Psoas muscle (tissue), 8 donors: ENCODE measurements at places on chromosomes 1 and 21. TPM values are rescaled to one million over a fixed set of nuclear protein-coding genes. Genes with fewer than 3 reads are reported as not detected.

GRCh38 chr1:188420177-188420576 is 1591.4 kb downstream of the PLA2G4A start:
- no peak overlapping the region for H3K27ac ChIP-seq
- H3K36me3 ChIP-seq, result no peaks in the 10 kb centered on the region
- no peaks in the 10 kb centered on the region for H3K4me1 ChIP-seq
- no peak overlapping the region for H3K4me3 ChIP-seq
- no peaks in the 10 kb centered on the region for H3K27me3 ChIP-seq
- no peak for DNase-seq

DNA sequence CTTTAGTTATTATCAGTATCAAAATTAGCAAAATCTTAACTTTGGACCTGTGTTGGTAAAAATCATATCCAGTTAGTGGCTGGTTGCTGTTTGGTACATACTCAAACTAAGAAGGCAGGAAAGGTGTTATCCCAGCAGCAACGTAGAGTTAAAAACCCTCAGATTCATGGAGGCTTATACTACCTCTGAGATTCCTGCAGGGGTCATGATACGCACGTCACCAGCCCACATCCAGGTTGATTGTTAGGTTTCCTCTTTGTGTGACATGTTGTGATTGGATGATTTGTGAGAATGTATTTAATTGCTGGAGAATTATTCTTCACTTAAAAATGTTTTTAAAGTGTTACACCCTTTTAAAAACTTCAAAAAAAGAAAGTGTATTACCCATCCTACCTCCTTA is 423.3 kb upstream of the ADGRL2 start:
- no peak overlapping the region for H3K27ac ChIP-seq
- H3K27me3 ChIP-seq, result no peaks in the 10 kb centered on the region
- DNase-seq, result no peak
- no peak overlapping the region for H3K4me3 ChIP-seq
- no peaks in the 10 kb centered on the region for H3K4me1 ChIP-seq
- H3K36me3 ChIP-seq, result no peaks in the 10 kb centered on the region

DNA sequence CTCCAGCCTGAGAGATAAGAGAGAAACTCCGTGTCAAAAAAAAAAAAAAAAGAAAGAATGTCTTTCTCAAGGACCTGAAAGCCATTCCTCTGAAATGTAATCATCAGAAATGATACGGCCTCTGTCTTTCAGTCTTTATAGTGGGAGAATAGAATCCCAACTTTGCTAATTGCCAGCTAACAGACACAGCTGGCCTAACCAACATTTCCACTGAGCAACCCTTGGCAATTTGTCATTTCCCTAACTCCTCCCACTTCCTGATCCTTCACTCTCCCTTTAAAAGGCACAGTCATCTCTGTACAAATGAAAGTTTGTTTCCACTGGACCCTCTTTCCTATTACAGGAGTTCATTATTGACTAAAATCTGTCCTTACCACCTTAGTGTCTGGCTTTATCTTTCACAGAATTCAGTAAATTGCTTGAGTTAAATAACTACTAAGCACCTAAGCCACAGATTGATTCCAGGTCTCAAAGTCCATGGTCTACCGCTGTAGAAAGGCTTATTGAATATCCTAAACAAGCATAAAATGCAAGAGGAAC is 4.3 kb upstream of the CBR1 start:
- peaks cover 7% of the 10 kb centered on the region for H3K4me1 ChIP-seq
- DNase-seq, result no peak
- H3K36me3 ChIP-seq, result no peaks in the 10 kb centered on the region
- H3K4me3 ChIP-seq, result no peak overlapping the region

DNA sequence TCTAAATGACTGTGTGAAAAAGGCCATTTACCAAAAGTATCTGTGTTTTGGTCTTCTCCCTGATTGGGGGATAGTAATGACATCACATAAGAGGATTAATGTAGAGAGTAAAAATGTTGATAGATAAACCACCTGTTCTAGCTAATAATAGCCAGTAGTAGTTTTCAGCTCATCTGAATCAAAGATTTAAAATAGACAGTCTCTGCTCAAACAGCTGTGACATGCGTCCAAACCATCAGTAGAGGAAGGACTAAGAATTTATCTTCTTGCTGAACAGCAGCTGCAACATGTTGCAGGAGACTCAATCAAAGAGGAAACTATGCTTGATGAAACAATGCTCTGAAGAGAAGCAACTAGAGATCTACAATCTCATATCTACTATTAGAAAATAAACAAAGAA is 21.4 kb downstream of the TMPRSS15 start:
- H3K27ac ChIP-seq, result no peak overlapping the region
- no peak for DNase-seq
- no peak overlapping the region for H3K4me3 ChIP-seq
- no peaks in the 10 kb centered on the region for H3K36me3 ChIP-seq
- no peaks in the 10 kb centered on the region for H3K4me1 ChIP-seq

DNA sequence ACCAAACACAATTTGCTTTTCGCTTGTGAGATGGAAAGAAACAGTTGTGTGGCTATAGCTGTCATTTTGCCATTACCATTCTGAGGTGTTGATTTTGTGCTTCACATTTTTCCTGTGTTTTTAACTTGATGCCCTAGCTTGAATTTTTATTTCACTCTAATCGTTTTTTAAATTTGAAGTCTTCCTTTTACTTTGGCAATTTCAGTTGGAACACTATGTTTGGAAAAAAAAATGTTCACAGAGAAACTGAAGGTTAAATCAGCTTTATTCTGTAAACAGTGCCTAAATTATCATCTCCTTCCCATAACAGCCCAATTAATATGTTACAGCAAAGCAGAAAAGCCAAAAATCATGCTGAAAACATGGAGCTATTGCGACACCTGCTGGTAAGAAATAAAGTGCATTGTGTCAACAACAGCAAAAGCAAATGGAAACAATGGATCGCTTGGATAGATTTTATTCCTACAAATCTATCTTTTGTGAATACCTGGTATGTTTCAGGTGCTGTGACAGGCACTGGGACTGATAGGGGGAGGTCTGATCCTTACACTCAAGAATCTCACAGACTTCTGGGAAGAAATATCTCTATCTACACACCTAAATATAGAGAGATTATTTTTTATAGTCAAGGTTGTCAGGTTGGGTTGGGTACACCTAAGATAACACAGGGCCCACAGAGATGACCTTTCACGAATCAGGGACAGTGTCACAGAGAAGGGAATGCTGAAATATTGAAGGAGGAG is 16.2 kb upstream of the ERICH3 start:
- no peaks in the 10 kb centered on the region for H3K4me1 ChIP-seq
- no peak overlapping the region for H3K4me3 ChIP-seq
- H3K27me3 ChIP-seq, result no peaks in the 10 kb centered on the region
- no peak overlapping the region for H3K27ac ChIP-seq
- H3K36me3 ChIP-seq, result no peaks in the 10 kb centered on the region

- peak overlapping the region; percentile 85 for H3K27ac ChIP-seq
- peaks cover 4% of the 10 kb centered on the region for H3K36me3 ChIP-seq
- peaks cover 29% of the 10 kb centered on the region for H3K4me1 ChIP-seq
These were observed 1.4 kb downstream of the EIF4G3 start for GRCh38 chr1:21175324-21175669.

- H3K27me3 ChIP-seq, result no peaks in the 10 kb centered on the region
- H3K36me3 ChIP-seq, result no peaks in the 10 kb centered on the region
- peak overlapping the region; percentile 51 for H3K4me3 ChIP-seq
- DNase-seq, result peak; percentile 85
- H3K27ac ChIP-seq, result no peak overlapping the region
- H3K4me1 ChIP-seq, result peaks cover 13% of the 10 kb centered on the region
These were observed 1.8 kb downstream of the COL9A2 start for GRCh38 chr1:40315239-40315794.

GRCh38 chr1:246216906-246217305 is 290.2 kb downstream of the SMYD3 start:
- H3K4me1 ChIP-seq, result no peaks in the 10 kb centered on the region
- H3K36me3 ChIP-seq, result no peaks in the 10 kb centered on the region
- no peaks in the 10 kb centered on the region for H3K27me3 ChIP-seq
- DNase-seq, result no peak

DNA sequence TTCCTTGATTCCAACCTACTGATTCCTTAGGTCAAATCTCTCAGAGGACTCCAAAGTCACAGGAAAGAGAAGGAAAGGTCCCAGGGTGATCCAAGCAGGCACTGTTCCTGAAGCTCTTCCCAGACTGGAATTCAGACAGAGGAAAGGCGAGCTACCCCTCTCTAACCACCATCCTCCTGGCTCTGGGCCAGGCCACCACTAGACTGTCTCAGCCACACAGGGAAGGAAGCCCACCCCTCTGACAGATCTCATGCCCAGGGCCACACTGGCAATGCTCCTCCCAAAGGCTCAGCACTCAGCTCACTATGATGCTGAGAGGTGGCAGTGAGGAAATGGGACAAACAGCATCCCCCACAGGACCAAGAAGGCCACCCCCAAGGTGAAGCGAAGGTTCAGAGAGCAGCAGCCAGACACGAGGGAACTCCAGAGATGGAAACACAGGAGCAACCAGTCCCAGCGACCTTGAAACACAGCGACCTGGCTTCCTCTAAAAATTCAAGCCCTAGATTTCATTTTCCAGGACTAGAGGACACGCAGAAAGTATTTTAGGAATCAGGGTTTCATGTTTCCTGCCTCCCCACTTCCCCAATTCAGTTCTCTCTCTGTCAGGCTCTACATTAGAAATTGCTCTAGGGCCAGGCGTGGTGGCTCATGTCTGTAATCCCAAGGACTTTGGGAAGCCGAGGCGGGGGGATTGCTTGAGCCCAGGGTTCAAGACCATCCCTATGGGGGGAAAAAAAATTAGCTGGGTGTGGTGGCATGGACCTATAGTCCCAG is 18.8 kb downstream of the PIK3C2B start:
- no peak overlapping the region for H3K4me3 ChIP-seq
- H3K27ac ChIP-seq, result peak overlapping the region; percentile 53
- H3K27me3 ChIP-seq, result no peaks in the 10 kb centered on the region
- H3K4me1 ChIP-seq, result peaks cover 61% of the 10 kb centered on the region
- no peaks in the 10 kb centered on the region for H3K36me3 ChIP-seq

DNA sequence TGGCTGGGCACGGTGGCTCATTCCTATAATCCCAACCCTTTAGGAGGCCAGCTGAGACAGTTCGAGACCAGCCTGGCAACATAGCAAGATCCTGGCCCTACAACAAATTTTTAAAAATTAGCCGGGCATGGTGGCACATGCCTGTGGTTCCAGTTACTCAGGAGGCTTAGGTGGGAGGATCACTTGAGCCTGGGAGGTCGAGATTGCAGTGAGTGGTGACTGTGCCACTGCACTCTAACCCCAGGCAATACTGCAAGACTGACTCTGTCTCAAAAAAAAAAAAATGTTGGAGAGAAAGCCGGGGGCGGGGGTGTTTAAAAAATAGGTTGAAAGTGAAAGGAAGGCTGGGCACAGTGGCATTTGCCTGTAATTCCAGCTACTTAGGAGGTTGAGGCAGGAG is 16.5 kb downstream of the CLDN19 start:
- no peaks in the 10 kb centered on the region for H3K27me3 ChIP-seq
- no peaks in the 10 kb centered on the region for H3K36me3 ChIP-seq
- H3K27ac ChIP-seq, result no peak overlapping the region

- H3K4me1 ChIP-seq, result peaks cover 48% of the 10 kb centered on the region
- H3K36me3 ChIP-seq, result no peaks in the 10 kb centered on the region
- DNase-seq, result no peak
- H3K27me3 ChIP-seq, result no peaks in the 10 kb centered on the region
These were observed 47.9 kb upstream of the EDEM3 start for GRCh38 chr1:184802354-184803179.

GRCh38 chr1:223772771-223773160 is 60.4 kb downstream of the CAPN2 start:
- H3K27me3 ChIP-seq, result no peaks in the 10 kb centered on the region
- no peak overlapping the region for H3K4me3 ChIP-seq
- peaks cover 91% of the 10 kb centered on the region for H3K36me3 ChIP-seq

GRCh38 chr1:222813866-222814535 is 838 bp upstream of the DISP1 start:
- peak overlapping the region; percentile 81 for H3K4me3 ChIP-seq
- H3K27me3 ChIP-seq, result no peaks in the 10 kb centered on the region
- H3K4me1 ChIP-seq, result peaks cover 17% of the 10 kb centered on the region
- no peaks in the 10 kb centered on the region for H3K36me3 ChIP-seq
- DNase-seq, result no peak
- H3K27ac ChIP-seq, result peak overlapping the region; percentile 79

DNA sequence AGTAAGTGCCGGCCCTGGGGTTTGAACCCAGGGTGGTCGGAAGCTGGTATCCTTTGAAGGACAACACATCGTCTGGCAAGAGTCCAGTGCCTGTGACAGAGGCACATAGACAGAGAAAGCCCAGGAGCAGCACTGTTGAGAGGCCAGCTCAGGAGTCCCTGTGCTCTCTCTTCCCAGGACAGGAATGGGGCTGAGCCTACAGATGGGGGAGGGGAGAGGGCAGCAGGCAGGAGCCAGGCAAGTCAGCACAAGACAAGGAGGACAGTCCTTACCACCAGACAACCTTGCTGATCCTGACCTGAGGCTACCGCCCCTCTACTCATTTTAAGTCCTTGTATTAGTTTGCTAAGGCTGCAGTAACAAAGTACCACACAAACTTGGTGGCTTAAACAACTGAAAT is 27.7 kb upstream of the SYT6 start:
- H3K36me3 ChIP-seq, result no peaks in the 10 kb centered on the region
- H3K4me3 ChIP-seq, result no peak overlapping the region
- no peaks in the 10 kb centered on the region for H3K4me1 ChIP-seq

GRCh38 chr1:205950280-205950679 is 7.0 kb upstream of the SLC26A9 start:
- H3K27me3 ChIP-seq, result no peaks in the 10 kb centered on the region
- H3K4me3 ChIP-seq, result no peak overlapping the region
- H3K27ac ChIP-seq, result peak overlapping the region; percentile 46
- H3K36me3 ChIP-seq, result no peaks in the 10 kb centered on the region

DNA sequence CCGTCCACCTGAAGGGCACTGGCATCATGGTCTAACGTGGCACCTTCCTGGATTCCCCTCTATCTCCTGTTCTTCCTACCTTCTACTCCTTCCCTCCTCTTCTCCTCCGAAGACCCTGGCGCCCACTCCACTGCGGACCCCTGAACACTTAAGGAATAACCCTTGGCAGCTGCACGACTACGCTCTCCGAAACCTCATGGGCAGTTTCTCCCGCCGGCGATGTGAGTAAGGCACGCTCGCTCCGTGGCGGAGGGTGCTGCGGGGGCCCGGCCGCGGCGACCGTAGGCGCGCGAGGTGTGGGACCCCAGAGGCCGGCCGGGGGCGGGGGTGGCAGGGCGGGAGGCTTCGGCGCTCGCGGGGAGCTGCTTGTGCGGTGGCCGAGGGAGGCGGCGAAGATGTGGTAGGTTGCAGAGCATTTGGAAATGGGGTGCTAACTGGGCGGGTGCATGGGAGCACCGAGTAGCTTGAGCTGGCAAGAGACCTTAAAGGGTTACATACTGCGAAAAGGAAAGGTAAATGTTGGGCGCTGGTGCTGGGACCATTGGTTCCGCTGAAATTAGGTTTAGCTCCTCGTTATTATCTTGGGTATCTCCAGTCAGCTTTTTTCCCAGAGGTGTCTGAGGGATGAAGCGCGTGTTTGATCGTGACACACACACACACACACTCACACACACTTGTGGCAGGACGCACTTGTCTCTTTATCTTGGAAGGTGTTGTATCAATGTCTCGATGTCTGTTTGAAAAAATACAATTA is 876 bp downstream of the LRRC7 start:
- no peaks in the 10 kb centered on the region for H3K4me1 ChIP-seq
- no peaks in the 10 kb centered on the region for H3K36me3 ChIP-seq
- H3K4me3 ChIP-seq, result peak overlapping the region; percentile 72
- DNase-seq, result peak; percentile 45
- H3K27ac ChIP-seq, result no peak overlapping the region

The CD160 gene
- not detected for total RNA-seq

The ACOT11 gene
- total RNA-seq, result 2.4 TPM

The NRAS gene
- 6.6 TPM for total RNA-seq

The IQGAP3 gene
- 0.24 TPM for total RNA-seq

The RIIAD1 gene
- 5.2 TPM for total RNA-seq

The MROH9 gene
- total RNA-seq, result not detected

The CTSS gene
- 14.5 TPM for total RNA-seq
